ENCODE measurements at places on chromosomes 7 and 10.

DNA sequence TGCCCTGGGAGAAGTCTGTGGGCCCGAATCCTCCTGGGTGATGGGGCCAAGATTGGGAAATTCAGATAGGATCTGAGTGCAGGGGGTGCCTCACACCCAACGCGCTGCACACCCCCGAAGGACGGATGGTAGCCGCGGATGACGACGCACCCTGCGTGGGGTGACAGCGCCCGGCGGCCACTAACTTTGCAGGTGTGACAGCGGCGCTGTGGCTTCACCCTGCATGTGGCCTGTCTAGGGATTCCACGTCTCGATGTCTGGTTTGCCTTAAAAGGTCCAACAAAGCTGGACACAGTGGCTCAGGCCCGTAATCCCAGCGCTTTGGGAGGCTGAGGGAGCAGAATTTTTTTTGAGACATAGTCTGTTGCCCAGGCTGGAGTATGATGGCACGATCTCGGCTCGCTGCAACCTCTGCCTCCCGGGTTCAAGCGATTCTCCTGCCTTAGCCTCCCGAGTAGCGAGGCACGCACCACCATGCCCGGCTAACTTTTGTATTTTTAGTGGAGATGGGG lies 18.6 kb downstream of the ADAP1 start:
- DNase-seq: no peak

- DNase-seq: no peak
Measured at GRCh38 chr10:76916536-76916935, 721.1 kb downstream of the KCNMA1 start.

DNA sequence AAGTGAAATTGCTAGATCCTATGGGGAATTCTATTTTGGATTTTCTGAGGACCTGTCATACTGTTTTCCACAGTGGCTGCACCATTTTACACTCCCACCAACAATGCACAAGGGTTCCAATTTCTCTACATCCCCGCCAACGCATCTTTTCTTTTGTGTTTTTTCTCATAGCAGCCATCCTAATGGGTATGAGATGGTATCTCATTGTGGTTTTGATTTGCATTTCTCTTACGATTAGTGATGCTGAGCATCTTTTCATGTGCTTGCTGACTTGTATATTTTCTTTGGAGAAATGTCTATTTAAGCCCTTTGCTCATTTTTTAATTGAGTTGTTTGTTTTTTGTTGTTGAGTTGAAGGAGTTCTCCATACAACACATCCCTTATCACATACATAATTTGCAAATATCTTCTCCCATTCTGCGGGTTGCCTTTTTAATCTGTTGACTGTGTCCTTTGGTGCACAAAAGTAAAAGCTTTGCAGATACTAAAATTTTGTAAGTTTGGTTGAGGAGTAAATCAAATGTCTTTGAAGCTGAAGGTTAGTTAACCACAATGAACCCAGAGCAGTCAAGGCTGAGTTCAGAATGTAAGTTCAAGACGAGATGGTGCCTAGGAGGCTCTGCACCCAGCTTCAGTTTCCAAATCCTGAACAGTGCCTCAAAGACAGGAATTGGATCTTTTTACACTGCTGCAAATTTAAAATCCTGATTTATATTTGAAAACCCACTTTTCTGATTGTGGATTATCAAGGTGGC lies 195.4 kb downstream of the COBL start:
- DNase-seq: no peak

DNA sequence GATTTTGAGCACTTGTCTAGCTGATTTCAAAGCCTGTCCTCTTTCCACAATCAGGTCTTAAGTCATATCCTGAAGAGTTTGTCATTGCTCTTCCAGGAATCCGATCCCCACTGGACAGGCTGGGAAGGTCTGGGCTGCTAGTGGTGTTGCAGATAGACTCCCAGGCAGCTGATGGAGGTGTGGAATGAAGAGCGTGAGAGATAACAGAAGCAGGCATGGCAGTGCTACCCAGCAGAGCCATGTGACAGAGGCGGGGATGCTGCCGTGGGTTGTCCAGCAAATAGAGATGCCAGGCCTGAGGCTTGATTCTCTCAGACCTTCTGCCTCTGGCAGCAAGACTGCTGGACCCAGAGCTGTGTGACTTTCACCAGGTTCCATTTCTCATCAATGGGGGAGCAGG lies 116.5 kb upstream of the EEPD1 start:
- no peak for DNase-seq

DNA sequence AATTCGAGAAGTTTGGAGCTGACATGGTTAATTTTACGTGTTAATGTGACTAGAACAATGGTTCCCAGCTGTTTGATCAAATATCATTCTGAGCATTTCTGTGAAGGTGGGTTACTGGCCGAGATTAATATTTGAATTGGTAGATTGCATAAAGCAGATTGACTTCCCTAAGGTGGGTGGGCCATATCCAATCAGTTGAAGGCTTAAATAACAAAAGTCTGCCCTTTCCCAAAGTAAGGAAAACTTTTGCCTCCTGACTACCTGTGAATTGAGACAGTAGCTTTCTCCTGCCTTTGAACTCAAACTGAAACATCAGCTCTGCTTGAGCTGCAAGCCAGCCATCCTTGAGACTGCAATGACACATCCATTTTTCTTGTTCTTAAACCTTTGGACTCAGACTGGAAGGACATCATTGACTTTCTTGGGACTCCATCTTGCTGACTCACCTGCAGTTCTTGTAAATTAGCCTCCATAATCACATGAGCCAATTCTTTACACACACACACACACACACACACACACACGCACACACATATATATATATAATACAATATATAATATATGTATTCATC lies 63.1 kb upstream of the LRRTM3 start:
- DNase-seq: no peak

- DNase-seq: no peak
Measured at GRCh38 chr10:61941202-61941681, 39.7 kb downstream of the ARID5B start.

GRCh38 chr7:72466797-72467196 lies 54.7 kb upstream of the CALN1 start:
- DNase-seq: no peak

Measured in effector memory CD4-positive, alpha-beta T cell (primary cell).